CD4-positive, alpha-beta T cell treated with Interleukin-2 at 100 ng/mL for 4 hours (primary cell): ENCODE measurements at places on chromosomes 1 and 21.

- no peak for DNase-seq
Observed at GRCh38 chr1:244645890-244646289, 7.0 kb upstream of the DESI2 start.

DNA sequence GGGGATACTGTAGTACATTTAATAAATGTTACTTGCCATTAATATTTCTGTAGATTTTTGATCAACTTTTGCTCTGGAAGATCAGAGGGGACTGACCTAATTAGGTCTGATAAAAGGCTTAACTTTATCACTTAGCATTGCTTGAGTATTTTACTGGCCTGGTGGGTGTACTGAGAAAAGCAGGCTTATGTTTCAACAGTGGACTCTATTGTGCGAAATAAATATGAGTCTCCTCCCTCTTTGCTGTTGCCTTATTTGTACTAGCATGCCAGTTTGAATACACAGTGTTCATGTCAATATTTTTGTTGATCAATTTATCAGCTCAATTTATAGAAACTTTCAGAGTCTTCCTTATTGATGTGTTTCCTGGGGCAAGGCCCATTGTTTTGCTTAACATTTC, 49.1 kb downstream of the EBNA1BP2 start:
- no peak for DNase-seq

- no peak for DNase-seq
Observed at GRCh38 chr1:42979896-42980800, 21.5 kb upstream of the SLC2A1 start.

DNA sequence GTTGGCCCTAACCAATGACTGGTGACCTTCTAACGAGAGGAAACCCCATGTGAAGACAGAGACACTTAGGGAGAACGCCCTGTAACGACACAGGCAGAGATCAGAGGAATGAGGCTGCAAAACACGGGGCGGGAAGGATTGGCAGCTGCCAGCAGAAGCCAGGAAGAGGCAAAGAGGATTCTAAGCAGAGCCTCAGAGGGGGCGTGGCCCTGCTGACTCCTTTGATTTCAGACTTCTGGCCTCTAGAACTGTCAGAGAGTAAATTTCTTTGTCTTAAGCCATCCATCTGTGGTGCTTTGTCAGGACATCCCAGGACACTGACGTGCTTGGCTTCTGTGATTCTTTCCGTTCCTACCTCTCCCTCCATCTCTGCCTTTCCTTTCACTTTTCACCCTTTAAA, 79.3 kb downstream of the SH3BGR start:
- no peak for DNase-seq

- peak; percentile 20 for DNase-seq
Observed at GRCh38 chr1:115771847-115772457, 3.4 kb upstream of the CASQ2 start.
